ENCODE measurements at places on chromosomes 3 and 15.

DNA sequence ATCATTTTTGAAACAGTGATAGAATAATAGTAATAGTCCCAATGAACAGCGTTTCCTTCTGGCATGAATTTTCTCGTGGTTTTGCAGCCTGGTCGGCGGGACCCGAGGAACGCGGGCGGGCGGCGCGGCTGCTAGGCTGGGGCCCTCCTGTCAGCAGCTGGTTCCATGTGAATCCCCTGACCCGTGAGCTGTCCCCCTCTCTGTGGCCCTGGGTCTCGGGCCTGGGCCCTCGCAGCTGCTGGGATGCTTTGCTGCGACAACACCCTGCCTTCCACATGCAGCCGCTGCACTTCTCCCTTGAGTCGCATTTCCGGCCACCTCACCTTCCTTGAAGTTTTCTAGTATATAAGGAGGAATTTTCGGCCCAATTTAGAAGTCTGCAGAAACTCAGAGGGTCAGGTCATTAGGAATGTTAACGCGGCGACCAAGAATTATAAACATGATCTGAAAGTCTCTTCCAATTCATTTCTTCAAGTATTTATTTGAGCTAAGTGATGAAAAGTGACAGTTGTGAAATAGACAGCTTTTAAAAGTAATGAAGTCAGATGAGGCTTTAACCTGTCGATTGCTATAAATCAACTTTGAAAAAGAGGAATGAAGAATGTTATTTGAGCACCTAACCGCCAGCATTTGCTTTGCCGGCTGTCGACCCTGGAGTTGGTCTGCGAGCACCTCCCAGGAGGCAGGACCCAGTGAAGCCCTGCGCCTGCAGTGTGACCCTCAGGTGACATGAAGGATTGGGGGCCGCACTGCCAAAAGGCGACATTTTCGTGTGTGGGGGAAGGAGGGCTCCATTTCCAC lies 27.7 kb downstream of the NR2F2 start:
- no peak for DNase-seq

GRCh38 chr15:62141643-62142588 lies 23.2 kb downstream of the C2CD4B start:
- no peak for DNase-seq

DNA sequence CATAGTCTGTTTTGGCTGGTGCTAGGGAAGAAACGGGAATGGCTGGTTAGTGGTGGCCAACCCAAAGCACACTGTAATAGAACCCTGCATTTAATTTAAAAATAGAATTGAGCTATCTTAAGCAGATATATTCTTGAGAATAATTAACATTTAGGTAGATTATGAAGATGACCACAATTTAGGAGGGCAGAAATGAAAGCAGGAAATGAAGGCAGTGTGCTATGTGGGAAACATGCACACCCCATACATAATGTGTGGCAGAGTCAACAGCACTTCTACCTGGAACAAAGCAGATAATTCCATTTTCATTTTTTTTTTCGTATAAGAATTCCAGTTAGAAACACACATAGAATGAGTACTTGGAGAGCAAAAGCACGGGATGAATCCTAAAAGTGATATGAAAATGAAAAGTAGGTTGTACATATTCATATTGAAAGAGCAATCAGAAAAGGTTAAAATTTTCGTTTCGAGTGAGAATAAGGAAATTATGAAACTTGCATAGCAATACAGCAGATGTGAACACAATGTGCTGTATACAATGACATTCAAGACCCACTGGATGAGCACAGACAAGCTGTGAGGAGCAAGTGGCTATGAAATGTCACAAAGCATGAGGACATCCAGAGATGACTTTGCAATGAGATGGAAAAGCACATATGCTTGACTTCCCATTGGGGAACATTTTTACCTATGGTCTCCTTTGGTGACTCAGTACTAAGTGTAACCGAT lies 102.6 kb downstream of the TFG start:
- no peak for DNase-seq

- no peak for DNase-seq
Observed at GRCh38 chr3:53585627-53586026, 91.2 kb downstream of the CACNA1D start.

- DNase-seq = no peak
Observed at GRCh38 chr3:57820479-57820878, 64.4 kb downstream of the SLMAP start.

GRCh38 chr15:89669941-89670340 lies 9.2 kb downstream of the PLIN1 start:
- DNase-seq = no peak

- DNase-seq = no peak
Observed at GRCh38 chr3:126270145-126270811, 86.9 kb downstream of the KLF15 start.

DNA sequence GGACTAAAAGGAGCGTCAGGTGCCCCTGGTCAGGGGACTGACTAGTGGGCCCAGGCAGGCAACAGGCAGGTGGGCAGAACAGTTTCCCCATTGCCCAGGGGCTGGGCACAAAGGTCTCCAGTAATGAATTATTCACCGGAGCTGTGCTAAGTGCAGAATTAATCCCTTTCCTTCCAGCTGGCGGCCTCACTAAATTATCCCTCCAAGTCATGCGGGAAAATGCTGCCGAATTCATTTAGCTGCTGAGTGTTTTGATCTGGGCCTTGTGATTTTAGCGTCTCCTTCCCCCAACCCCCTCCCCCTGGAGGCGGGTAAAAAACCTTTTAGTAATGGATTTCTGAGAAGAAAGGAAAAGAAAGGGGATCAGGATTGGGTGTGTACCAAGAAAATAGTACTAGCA lies 47.2 kb downstream of the CCDC33 start:
- no peak for DNase-seq

- no peak for DNase-seq
Observed at GRCh38 chr3:18489939-18490338, 64.8 kb upstream of the SATB1 start.

DNA sequence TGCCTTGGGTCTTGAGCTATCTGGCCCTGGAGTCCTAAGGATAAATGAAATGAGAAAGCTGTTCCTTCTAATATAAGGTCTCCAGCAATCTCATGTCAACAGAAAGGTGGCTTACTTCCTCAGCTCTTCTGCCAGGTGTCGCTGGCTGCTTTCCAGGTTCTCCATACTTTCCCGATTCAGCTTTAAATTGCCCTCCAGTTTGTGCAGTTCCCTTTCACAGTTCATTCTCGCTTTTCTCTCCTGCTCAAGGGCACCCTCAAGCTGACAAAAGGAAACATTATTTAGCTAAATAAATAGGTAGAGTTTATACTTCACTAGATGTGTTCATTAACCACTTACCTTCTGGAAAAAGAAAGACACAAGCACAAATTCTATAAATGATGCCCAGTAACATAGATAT lies 73.0 kb downstream of the MYH15 start:
- no peak for DNase-seq

GRCh38 chr3:118108769-118109168 lies 925.9 kb downstream of the IGSF11 start:
- DNase-seq = no peak

- DNase-seq = no peak
Observed at GRCh38 chr3:62574266-62574898, 201.0 kb upstream of the FEZF2 start.

DNA sequence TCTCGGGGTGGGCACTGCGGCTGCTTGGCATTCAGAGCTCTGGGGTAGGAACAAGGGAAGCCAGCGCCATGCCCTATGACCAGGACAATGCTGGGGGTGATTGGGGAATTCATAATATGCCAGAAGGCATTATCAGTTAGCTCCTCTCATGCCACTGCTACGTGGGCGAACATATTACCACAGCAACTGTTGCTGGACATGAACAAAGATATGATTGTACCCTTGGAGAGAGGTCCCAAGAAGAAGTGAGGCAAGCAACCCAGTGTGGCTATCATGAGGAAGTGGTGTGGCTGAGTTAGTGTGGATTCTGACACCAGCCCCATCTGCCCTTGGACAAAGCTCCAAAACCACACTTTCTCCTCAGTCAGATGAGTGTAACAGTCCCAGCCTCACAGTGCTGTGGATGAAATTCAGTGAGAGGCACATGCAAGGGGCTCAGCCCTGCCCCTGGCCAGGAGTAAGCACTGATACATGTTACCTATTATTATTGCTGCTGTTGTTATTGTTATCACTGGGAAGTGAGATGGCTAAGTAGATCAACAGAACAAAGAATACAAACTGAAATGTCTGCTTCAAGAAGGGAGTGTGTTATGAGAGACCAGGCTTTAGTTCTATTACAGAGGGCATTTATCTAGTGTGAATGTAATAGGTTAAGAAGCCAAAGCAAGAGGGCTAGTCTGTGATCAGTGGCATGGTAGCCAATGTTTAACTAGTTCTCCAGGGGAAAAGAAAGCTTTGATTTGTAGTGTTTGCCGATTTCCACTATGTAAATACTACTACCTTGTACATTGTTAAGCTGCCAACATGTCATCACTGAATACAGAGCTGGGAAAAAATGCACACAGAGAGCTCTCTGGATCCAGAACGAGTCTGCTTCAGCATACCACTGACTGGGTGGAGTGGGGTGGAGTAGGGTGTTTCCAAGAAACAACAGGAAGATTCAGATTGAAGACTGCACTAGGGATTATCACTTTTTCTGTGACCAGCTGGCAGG lies 222.3 kb upstream of the EIF1B start:
- DNase-seq = no peak

GRCh38 chr3:12046406-12046805 lies 42.2 kb downstream of the SYN2 start:
- no peak for DNase-seq

DNA sequence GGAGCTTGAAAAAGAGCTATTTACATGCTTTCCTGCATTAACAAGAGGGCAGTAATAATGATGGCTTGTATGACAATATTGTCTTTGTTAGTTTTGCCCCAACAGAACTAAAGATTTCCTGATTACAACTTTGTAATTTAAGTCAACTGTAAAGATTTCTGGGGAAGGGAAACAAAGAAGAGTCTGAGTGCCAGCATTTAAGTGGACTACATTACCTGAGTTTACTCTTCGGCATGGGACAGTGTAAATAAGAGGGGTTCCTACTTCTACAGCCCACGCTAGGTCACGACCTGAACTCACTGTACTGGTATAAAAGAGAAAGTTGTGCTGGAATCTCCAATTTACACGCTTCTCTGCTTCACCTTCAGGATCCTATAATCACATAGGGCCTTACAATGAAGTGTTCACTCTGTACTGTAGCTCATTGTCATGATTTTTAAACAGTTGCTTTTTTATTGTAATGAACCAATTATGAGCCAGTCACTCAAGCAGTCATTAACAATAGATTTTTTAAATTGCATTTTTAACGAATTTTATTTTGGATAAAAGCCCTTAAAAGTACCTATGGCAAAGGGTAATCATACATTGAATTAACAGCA lies 39.6 kb downstream of the DPH6 start:
- DNase-seq = no peak

DNA sequence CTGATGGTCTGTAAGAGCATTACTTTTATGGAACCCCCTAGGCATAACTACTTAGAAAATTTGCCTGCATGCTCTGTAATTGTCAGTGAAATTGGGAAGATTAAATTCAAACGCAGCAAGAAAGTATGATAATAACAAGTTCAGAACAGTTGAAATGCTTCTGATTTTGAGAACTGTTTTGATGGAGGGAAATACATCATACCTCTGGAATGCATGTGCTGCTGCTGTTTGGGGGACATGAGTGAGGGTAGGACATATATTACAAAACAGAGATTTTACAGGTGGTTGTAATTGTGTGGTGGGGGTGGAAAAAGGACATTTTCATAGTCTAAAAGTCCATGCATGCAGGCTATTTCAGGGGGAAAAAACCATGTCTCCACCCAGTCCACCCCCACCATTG lies 135.0 kb upstream of the DPH6 start:
- DNase-seq = no peak

GRCh38 chr3:30597131-30597768 lies 9.2 kb upstream of the TGFBR2 start:
- DNase-seq = no peak

DNA sequence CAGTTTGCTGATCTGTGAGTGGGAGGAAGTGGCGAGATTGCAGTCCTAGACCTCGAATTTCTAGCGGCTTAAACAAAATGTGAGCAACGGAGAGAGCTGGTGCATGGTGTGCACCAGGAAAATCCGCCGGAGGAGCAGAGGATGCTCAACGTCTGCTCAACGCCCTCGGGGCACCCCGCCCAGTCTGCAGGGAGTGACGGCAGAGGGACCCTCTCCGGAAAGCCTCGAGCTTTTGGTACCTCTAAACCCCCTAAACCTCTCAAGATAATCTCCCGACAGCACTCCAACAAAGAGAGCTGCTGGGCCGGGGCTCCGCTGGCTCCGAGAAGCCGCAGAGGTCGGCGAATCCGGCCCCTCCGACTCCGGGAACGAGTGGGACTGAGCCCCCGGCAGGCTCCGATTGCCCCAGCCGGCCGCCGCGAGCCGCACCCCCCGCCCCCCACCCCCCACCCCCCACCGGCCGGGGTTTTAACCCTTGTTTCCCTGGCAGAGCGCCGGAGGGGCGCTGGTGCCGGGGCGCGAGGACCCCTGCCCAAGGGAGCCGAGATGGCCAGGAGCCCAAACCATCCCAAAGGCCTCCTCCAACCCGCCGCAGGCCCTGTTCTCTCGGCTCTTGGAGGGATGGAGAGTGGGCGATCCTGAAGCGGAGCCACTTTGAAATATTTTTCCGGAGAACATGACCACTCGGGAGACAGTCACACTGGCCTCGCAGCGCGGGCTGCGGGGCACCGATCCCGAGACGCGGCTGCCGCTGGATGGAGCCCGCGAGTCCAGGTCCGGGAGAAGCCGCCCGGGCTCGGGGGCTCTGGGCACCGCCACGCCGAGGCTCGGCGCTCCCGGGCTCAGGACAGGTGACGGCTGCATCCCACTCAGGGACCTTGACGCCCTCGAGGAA lies 1.5 kb downstream of the MEGF11 start:
- DNase-seq = peak; percentile 4

DNA sequence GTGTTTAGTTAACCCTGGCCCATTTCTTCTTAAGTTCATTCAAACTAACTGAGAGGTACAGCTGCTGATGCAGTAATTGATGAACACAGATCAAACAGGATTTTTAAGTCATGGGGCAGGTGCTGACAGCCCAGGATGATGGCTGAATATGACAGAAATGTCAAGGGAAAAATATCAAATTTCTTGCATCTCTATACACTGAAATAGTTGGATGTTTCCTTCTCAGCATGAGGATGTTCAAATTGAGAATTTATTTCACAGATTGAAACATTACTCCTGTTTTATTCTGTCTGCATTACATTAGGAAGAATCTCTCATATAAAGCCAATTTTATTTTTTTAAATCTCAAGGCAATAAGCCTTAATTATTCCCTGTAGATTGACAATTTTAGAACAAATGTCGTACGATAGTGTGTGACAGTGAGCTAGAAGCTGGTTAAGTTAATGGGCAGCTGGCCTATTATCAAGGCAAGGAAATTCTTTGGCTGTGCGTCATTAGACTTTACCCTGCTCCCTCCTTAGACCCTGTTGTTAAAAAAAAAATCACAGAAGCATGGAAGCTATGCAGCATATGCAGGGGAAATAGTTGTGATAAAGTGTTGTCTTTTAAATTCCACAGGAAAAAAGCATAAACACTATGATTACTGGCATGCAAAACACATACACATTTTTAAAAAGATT lies 183.8 kb upstream of the KCNMB2 start:
- DNase-seq = no peak

All from stimulated activated CD8-positive, alpha-beta memory T cell treated with anti-CD3 and anti-CD28 coated beads, Interleukin-4, amount 100 ng/mL, for 1 hour (primary cell).